Stimulated activated CD4-positive, alpha-beta T cell treated with anti-CD3 and anti-CD28 coated beads, TNF-alpha, amount 100 ng/mL, for 24 hours (primary cell): ENCODE measurements at places on chromosomes 2 and 18.

- no peak for DNase-seq
These were observed 46.1 kb downstream of the SPATS2L start for GRCh38 chr2:200352636-200353035.

DNA sequence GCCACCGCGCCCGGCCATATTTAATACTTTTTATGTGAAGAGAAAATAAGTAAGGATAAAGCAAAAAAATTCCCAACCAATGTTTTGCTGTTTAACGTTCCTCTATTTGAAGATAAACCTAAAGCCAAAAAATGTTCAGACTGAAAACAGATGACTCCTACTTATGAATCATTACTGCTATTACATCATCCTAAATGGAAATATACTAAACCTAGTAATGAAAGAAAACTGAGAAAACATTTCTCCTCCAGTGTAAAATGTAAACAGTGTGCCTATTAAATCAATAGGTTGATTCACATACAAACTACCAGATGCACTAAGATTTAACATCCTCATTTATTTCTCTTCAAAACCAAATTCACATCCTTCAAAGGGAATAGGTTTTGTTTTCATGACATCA, 43.5 kb downstream of the CWC22 start:
- no peak for DNase-seq

DNA sequence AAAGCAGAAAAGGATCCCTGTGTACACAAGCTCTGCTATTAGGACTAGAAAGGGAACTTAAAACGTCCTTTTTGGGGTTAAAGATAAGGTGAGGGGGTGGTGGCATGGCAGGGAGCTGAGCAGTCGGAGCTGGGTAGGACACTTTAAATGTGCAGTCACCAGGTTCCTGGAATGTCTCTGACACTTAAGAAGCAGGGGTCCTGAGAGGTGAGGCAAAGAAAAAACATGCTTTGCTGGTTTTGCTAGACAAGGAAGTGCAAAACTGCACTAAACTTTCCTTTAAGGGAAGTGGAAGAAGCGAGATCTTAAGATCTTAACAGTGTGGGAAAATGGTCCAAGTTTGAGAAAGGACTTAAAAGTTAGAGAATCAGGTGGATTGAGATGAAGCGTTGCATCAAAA, 99.5 kb upstream of the MAP3K20 start:
- no peak for DNase-seq

DNA sequence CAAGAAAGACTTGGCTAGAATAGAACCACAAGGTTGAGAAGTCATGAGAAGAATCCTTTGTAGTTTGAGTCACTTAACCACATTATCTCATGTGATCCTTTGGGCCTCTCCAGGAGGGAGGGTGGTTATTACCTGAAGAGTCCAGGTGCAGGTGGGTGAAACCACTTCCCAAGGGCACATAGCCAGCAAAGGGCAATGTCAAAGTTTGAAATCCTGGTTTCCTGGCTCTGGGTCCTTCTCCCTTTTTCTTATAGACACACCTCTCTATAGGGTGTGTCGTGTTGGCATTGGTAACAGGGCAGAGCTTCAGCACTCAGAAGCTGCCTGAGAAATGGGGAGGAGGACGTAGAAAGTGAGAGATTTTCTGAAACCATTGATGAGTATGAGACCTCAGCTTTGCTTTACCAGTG, 137.9 kb downstream of the MGAT5 start:
- DNase-seq: no peak

DNA sequence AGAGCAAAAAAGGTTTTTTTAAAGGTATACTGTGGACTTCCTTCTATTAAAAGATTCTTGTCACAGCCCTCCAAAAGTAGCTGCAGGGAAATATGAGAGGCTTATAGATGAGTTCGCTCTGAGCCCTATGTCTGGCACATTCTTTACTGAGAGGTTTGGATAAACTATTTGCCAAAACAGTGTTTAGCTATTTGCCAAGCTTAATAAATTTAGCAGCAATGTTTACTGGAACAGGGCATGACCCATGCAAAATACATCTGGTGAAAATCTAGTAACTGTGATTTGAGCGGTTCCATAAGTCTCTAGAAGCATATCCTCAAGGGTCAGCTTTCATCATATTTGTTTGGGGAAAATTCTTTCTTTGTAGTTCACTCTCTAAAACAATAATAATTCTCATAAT, 1696.7 kb upstream of the PIK3C3 start:
- no peak for DNase-seq

GRCh38 chr18:76285866-76286265, 209.2 kb downstream of the ZNF516 start:
- no peak for DNase-seq

GRCh38 chr2:239400596-239401066, at the start of gene HDAC4:
Gene HDAC4, minus strand, starts transcription at chr2:239401020. Its CDS starts 48,321 bp downstream, at chr2:239352699.
- no peak for DNase-seq

DNA sequence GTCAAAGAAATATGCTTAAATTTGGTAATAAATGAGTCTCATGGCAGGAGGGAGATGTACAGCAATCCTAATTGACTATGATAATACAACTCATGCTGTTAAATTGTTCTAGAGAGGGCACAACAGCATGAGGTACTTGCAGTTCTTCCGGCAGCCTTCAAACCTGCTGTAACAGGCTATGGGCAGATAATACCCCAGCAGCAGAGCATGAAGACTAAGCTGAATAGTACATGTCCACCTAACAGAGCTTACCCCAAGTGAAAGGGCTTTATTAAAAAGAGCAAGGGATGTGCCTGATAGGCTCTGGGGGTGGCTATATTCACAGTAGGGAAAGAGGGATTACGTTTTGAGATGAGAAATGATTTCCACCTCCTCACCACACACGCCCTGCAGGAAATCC, 28.9 kb downstream of the MRO start:
- DNase-seq: no peak

DNA sequence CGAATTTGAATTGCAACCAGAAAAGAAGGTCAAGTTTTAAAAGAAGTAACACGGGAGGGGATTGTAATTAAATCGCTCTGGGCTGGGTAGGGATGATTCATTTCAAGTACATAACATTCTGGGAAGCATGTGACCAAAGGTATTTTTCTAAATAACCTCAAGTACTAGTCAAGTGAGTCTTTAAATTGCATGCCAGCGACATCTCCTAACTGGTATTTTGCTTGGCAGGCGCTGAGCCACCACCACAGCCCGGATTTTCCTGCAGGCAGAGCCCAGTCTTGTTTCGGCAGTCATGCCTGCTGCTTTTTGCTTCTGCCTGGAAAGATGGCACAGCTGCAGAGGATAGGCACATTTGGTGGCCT, 33.7 kb upstream of the NPAS2 start:
- DNase-seq: no peak

GRCh38 chr2:58971511-58972360, 730.6 kb upstream of the FANCL start:
- DNase-seq: no peak

DNA sequence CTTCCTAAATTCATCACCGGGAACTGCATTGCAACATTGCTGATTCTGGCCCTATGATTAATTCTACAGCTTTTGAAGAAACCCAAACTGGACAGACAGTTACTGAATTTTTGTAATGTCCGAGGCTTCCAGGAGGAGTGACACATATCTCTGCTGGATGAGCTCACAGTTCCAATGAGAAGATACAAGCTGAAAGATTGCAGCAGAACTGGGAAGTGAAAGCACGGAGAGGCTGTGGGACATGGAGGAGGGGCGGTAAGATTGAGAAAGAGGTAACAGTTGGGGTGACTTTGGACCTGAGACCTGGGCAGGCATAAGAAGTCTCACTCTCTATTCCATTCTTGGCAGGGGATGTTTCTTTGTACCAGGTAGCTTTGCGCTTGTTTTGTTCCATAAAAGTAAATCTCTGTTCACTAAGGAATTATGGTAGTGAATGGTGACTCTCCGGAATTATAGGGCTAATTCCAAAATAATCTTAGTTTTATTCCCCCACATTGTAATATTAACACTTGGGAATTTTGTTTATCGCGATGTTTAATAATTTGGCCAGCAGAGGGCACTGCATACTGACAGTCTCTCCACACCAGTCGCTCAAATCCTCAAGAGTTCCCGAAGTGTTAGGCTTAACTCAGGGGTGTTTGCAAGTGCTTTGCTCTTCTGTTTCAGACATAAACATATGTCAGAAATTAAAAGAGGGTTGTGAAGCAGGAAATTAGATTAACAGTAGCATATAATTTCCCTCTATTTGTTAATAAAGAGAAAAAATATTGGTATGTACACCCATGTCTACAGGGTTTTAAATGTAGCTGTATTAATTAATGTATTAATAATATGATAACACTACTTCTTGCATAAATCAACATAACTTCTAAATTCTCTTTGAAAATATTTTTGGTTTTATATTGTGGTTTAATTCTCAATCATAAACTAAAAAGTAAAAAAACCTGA, 201.4 kb downstream of the SOCS6 start:
- peak; percentile 12 for DNase-seq

GRCh38 chr18:2994603-2995432, 18.1 kb downstream of the LPIN2 start:
- peak; percentile 49 for DNase-seq

DNA sequence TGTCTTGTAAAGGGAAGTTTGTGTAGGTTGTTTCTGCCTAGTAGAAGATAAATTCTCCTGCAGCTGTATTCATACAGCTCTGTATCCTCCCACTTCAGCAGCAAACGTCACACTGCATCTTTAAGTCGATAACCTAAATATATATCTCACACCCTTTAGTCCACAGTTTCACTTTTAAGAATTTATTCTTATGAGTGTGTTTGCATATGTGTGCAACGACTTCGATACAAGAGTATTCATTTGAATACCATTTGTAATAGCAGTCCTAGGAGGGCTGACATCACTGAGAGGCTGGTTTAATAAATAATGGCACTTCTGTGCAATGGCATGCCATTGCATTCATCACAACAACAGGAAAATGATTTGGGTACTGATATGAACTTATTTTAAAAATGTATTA, 63.8 kb upstream of the MSH6 start:
- no peak for DNase-seq

GRCh38 chr2:172972005-172972619, 103.5 kb upstream of the MAP3K20 start:
- DNase-seq: no peak

GRCh38 chr2:188395903-188396689, 104.4 kb downstream of the GULP1 start:
- no peak for DNase-seq

DNA sequence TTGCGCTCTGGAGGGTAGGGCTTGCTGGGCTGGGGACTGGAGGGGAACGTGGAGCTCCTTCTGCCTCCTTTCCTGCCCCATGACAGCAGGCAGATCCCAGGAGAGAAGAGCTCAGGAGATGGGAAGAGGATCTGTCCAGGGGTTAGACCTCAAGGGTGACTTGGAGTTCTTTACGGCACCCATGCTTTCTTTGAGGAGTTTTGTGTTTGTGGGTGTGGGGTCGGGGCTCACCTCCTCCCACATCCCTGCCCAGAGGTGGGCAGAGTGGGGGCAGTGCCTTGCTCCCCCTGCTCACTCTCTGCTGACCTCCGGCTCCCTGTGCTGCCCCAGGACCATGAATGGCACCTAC, 4.3 kb downstream of the GPR35 start:
- DNase-seq: no peak

DNA sequence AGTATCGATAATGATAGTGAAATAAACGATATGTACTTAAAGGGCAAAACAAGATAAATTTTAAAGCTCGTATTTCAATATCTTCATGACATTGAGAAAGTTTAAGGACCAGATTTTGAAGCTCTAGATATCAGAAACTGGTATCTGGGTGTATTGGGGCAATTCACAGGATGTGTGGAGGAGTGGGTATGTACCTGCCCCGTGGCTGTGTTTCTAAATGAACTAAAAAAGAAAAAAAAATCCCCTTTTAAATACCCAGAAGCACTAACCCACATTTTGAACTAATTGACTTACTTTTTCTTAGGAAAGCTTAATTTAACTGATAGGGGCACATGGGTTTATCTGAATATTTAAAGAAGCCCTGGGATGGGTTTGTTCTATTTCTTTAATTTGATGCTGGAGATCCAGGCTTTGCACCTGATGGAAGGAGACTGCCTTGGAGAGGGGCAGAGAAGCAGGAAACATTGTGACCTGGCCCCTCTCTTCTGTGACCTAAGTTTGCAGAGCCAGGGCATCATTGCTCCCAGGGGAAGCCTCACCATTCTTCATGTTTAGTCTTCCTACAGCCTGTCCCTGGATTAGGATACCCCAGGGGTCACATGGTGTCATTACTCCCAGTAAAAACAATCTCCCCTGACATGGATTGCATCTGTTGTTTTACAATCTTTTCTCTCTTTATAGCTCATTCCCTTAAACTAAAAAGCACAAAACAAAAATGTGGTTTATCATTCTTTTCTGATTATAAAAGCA, 7.6 kb upstream of the KCTD1 start:
- DNase-seq: no peak

- DNase-seq: no peak
These were observed 51.1 kb upstream of the TNP1 start for GRCh38 chr2:216911008-216911407.

DNA sequence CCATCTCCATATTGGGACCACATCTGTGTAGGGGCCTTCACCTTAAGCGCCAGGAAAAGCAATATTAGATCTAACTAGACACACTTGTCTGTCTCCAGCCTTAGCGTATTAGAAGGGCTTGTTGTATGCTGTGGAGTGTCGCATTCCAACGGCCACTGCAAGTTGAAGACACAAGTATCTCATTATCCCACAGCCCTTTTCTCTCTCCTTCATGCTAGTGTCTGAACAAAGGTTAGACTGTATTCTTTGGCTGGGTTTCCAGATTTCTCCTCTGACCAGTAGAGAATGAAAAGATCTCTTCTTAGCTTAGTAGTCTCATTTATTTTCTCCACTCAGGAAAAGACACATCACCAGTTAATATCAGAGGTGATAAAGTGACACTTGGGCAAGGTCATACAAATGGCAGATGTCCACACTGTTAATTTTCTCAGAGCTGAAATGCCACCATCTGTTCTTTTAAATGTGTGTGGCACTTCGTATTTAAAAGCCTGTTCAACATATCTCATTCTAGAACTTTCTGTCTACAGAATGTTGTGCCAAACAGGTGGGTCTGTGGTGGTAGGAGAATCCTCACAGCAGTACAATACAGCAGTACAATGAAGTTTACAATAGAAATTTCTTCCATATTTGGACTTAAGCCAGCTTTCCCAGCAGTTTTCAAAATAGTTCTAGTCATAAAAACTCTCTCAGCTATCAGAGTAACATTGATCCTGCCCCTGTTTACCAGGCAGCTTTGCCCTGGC, 94.0 kb upstream of the ITGA6 start:
- no peak for DNase-seq

DNA sequence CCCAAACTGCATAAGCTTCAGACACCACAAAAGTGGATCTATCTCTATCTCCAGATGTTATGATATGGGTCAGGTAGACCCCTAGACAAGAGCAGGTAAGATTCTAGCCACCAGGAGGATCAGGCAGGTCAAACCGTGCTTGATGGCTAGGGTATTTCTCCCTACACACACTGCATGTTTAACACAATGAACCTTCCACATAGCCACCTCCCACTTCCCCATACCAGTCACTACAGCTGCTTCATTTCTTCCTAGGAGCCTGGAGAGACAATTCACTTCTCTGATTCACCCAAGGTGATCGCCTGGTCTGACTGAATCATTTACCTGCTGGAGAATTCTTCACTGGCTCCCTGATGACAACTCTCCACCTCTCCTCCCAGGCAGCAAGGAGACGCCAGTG, 66.0 kb upstream of the MYCN start:
- no peak for DNase-seq

- DNase-seq: peak; percentile 2
These were observed 215.4 kb upstream of the HNRNPA3 start for GRCh38 chr2:176997074-176997791.

- DNase-seq: no peak
These were observed 1.2 kb downstream of the STK17B start for GRCh38 chr2:196170213-196170605.
